ENCODE measurements at places on chromosomes 16 and 17. TPM values are rescaled to one million over a fixed set of nuclear protein-coding genes. Genes with fewer than 3 reads are reported as not detected.

DNA sequence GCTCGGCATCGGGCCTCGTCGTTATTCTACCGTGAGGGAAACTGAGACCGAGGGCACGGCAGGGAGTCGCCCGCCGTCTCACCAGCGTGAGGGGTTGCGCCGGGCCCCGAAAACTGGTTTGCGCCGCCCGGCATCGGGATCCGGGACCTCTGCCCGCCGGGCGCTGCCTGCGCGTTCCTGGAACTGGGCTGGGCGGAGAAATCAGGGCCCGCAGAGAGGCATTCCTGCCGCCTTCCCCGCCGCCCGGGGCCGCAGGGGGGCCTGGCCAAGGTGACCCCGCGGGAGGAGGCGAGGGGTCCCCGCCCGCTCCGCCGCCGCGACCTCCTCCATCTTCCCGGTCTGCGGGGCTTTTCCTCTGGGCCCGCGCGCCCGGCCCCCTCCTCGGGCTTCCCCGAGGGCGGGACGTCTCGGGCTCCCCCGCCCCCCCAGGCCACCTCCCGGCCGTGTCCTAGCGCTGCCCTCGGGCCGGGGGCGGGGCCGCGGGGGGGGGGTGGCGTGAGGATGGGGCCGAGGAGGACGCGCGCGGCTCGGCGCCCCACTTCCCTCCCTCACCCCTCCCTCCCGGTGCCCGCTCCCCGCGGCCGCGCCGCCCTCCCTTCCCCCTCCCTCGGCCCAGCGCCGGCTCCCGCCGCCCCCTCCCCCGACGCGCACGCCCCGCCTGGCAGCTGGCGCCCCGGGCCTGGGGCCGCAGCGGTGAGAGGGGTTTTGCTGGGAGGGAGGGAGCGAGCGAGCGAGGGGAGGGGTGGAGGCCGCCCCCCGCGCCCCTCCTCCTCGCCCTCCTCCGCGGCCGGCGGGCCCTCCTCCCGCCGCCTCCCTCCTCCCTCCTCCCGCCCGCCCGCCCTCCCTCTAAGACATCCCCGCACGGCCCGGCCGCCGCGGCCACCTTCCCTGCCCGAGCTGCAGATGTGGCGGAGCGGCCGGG is at the start of gene GLIS2:
GLIS2 (plus strand) TSS at position 882 of the 922 bp plus-strand sequence. CDS start 16,214 bp downstream, outside the sequence.
- DNase-seq, result peak; percentile 73
- H3K36me3 ChIP-seq, result no peaks in the 10 kb centered on the region
- peak within 1 kb of the TSS; percentile 92 for H3K27ac ChIP-seq
- H3K4me1 ChIP-seq, result peaks cover 59% of the 10 kb centered on the region

- no peaks in the 10 kb centered on the region for H3K27me3 ChIP-seq
- no peak for DNase-seq
- H3K36me3 ChIP-seq, result no peaks in the 10 kb centered on the region
- no peak overlapping the region for H3K27ac ChIP-seq
- H3K4me3 ChIP-seq, result no peak overlapping the region
- peaks cover 36% of the 10 kb centered on the region for H3K4me1 ChIP-seq
Measured at GRCh38 chr17:19347323-19348080, 15.0 kb downstream of the B9D1 start.

DNA sequence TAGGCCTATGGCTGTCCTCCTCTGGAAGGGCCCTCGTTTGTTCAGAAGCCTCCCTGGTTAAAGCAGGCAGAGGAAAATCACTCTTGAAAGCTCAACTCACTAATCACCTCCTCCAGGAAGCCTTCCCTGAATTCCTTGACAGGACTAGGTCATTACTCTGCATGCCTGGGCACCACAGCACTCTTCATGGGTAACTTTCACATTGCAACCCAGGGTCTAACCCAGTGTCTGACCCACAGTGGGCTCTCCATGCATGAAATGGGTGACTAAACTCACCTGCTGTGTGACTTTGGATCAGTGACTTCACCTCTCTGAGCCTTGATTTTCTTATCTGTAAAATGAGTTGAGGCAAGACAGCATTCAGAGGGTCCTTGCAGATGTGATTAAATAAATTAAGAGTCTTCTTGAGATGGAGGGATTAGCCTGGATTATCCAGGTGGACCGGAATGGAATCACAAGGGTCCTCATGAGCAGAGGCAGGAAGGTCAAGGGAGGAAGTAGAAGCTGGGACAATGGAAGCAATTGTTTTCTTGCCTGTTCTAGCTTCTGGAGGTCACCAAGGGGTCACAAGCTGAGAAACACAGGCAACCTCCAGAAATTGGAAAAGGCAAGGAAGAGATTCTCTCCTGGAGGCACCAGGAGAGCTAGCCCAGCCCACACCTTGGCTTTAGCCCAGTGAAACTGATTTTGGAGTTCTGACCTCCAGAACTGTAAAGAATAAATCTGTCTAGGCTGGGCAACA is 3.8 kb upstream of the RAI1 start:
- H3K4me1 ChIP-seq, result peaks cover 4% of the 10 kb centered on the region
- H3K27me3 ChIP-seq, result no peaks in the 10 kb centered on the region
- no peak overlapping the region for H3K27ac ChIP-seq
- DNase-seq, result no peak
- no peak overlapping the region for H3K4me3 ChIP-seq
- H3K36me3 ChIP-seq, result no peaks in the 10 kb centered on the region

DNA sequence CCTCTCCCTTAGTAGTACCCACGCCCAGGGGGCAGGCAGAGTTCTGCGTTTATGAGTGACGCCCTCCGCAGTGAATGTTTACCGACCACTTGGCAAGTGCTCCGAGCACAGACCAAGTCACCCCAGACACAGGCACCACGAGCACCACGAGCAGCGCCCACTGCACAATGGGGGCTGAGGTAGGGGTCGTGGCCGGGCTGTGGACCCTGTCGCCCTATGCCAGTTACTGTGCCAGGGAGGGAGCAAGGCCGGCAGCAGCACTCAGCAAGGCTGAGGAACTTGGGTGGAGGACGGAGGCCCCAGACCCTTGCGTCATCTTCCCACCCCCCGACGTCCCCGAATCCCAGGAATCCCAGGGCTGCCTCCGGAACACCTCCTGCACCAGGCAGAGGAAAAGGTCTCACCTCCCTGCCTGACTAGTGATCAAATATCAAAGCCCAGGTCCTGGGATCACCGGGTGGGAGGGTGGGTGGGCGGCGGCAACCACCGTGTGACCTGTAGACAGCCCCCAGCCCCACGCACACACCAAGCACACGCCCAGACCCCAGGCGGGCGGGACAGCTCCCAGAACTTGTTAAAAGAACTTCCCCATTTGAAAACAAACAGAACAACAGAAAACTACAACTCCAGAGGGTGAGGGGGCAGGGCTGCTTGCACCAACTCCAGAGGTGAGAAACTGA is 5.4 kb downstream of the VASN start:
- no peak for DNase-seq
- peak overlapping the region; percentile 93 for H3K27ac ChIP-seq
- no peak overlapping the region for H3K4me3 ChIP-seq
- peaks cover 26% of the 10 kb centered on the region for H3K36me3 ChIP-seq

GRCh38 chr16:4443271-4443670 is 17.6 kb downstream of the DNAJA3 start:
- no peak overlapping the region for H3K27ac ChIP-seq
- no peaks in the 10 kb centered on the region for H3K27me3 ChIP-seq
- DNase-seq, result no peak
- H3K4me1 ChIP-seq, result no peaks in the 10 kb centered on the region
- H3K4me3 ChIP-seq, result no peak overlapping the region

- no peaks in the 10 kb centered on the region for H3K36me3 ChIP-seq
- H3K4me3 ChIP-seq, result peak overlapping the region; percentile 4
- DNase-seq, result no peak
- peak overlapping the region; percentile 57 for H3K27ac ChIP-seq
- H3K27me3 ChIP-seq, result no peaks in the 10 kb centered on the region
Measured at GRCh38 chr16:8957509-8958157, 6.1 kb downstream of the USP7 start.

The KRT32 gene
- total RNA-seq, result not detected

The ZP2 gene
- total RNA-seq, result not detected

The RABEP1 gene
- total RNA-seq, result 24.1 TPM

The TSPOAP1 gene
- not detected for total RNA-seq

The TNRC6C gene
- 16.2 TPM for total RNA-seq
